Urinary bladder (tissue), 4 donors: ENCODE measurements at places on chromosomes 2 and 18. TPM values are rescaled to one million over a fixed set of nuclear protein-coding genes. Genes with fewer than 3 reads are reported as not detected.
A peak's percentile ranks its signal among the peaks of the same experiment; 100 is the strongest.

The FASTKD1 gene
- 46.1 TPM for total RNA-seq

DNA sequence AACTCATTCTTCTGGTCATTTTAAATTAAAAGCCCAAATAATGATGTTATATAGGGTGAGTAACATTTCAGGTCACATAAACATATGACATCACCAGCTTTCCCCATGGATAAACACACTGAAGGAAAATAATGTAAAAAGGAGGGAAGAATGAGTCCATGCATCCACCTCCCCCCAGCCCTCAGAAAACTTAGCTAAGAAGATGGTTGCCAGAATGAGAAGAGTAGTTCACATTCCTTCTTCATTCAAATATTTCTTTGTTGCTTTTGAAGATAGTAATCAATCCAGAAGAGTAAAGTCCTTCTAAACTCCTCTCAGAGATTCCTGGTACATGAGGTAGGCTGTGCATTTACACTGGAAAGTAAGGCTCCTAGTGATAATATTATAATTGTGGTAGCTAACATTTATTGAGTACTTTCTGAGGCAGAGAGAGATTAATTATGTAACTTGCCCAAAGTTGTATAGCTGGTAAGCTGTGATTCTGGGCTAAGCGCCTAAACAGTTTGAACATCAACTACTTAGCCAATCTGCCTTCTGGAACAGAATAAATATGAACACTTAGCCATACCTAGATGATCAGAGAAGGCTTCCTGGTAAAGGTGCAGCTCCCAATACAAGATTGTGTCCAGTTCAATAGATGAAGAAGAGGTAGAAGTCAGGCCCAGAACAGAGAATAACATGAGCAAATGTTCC is 256.7 kb upstream of the FN1 start:
- no peak for DNase-seq

DNA sequence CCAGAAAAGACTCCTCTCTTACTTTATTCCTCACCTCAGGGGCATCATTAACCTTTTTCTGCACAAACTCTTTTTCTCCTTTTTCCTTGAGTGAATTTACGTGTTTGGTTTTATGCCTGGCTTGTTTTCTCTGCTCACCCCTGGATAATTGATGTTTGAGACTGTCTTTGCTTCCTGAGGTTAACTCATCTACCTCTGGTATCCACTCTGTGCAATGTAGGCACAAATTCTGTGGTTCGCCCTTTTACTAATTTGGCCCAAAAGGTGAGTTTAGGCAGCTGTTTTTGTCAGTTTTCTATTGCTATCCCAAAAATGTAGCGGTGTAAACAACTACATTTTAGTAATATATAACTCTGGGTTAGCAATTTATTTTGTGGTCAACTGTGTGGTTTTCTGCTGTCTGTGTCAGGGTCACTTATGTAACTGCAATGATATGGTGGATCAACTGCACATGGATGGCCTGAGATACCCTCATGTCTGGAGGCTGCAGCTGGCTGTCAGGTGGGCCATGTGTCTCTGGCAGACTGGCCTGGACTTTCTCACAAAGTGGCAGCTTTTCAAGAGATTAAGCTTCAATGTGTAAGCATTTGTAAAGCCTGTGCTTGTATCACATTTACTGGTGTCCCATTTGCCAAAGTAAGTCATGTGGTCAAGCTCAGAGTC is 329.7 kb downstream of the FSIP2 start:
- DNase-seq, result no peak

The REG3A gene
- total RNA-seq, result not detected

GRCh38 chr2:138446043-138446442 is 55.5 kb upstream of the SPOPL start:
- no peak for DNase-seq

The RAX gene
- total RNA-seq, result not detected

The TEX44 gene
- total RNA-seq, result not detected

The SERPINB13 gene
- 1.7 TPM for total RNA-seq

- DNase-seq, result no peak
Measured at GRCh38 chr2:128606837-128607236, 288.2 kb upstream of the HS6ST1 start.

DNA sequence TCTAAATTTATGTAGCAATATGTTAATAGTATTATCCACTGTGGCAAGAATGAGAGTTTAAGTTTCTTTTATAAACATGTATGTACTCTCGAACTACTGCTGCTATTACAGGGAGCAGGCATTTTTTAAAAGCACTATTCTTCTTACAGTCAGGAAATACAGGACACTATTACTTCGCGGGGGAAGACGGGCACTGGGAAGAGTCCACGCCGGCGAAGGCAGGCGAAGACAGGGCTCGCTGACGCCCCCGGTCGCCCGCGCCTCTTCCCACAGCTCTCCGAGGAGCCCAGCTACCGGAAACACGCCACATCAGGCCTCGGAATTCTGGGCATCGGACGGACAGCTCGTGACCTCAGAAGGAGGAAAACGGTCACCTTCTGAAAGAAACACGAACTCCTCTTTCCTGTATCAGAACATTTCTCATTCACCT is 90.2 kb downstream of the FAM161A start:
- DNase-seq, result peak; percentile 66

The C1QL2 gene
- not detected for total RNA-seq

The DPP10 gene
- 12.4 TPM for total RNA-seq

The PHOSPHO2 gene
- total RNA-seq, result 15.8 TPM

The HOXD10 gene
- total RNA-seq, result 14.1 TPM

DNA sequence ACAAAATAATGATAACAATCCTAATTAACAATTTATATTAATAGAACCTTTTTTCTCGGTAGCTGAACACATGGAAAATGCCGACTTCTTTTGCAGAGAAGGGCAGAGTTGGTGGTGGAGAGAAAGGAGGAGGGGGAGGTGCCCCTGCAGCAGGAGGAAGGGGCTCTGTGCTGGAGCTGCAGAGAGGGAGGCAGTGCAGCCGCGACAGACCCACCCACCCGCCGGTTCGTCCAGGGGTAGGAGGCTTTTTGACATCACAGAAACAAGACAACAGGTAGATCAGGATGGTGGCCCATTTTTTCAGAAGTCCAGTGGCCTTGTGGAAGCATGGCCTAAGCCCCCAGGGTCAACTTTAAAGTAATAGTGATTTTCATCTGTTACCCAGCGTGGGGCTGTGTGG is 321.1 kb upstream of the SALL3 start:
- no peak for DNase-seq

DNA sequence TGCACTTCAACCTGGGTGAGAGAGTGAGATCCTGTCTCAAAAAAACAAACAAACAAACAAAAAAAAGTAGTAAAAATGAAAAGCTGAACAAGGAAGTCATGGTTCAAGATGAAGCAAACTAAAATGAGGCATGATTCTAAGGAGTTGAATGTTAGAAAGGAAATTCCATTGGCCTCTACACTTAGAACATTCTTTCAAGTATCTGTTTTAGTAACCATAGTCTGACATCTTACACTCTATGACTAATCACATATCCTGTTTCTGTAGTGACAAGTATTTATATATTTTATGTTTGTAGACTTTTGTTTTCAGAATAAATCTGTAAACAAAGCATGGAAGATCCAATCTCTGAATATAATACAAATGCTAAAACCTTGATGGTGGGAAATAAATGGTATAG is 164.1 kb downstream of the KIAA1328 start:
- DNase-seq, result no peak

DNA sequence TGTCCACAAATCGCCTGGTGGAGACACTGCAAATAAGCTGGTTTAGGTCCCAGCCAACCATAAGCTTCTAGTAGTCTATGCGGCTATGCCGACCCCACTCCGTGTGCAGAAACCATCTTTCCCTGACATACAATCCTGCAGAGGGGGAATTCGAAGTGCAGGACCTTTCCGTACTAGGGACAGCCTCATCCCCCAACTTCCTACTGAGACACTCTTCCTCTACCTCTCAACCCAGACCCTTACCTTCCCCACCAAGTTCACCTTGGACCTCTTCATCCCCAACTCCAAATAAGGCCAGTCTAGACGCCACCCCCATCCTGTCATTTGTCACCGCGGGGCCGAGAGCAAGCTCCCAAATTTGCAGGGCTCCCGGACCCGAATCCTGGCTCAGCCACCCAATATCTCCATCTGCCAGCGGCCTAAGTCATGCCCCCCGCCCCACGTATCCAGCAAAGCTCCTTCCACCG is 496 bp downstream of the SUCLG1 start:
- no peak for DNase-seq

The C2orf15 gene
- total RNA-seq, result 1.5 TPM

GRCh38 chr2:63790906-63791305 is 50.8 kb upstream of the UGP2 start:
- DNase-seq, result no peak

- no peak for DNase-seq
Measured at GRCh38 chr2:234025466-234025865, 25.0 kb upstream of the SPP2 start.

The ANKMY1 gene
- total RNA-seq, result 11.1 TPM

- no peak for DNase-seq
Measured at GRCh38 chr2:240898731-240899467, 2.9 kb upstream of the MAB21L4 start.

DNA sequence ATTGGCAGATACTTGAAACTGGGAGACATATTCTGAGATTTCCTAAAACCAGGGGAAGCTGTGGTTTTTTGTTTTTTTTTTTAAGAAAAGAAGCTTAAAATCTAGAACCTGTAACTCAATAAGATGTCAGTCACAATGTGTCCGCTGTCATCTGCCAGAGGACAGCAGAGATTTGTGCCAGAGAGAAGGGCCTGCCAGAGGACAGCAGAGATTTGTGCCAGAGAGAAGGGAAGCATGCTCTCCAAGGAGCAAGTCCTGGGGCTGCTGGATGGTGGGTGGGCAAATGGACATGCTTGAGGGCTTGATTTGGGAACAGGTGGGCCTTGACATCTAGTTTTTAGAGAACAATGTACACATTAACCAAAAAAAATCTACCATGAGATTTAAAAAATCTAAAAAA is 77.9 kb downstream of the CCDC93 start:
- no peak for DNase-seq

DNA sequence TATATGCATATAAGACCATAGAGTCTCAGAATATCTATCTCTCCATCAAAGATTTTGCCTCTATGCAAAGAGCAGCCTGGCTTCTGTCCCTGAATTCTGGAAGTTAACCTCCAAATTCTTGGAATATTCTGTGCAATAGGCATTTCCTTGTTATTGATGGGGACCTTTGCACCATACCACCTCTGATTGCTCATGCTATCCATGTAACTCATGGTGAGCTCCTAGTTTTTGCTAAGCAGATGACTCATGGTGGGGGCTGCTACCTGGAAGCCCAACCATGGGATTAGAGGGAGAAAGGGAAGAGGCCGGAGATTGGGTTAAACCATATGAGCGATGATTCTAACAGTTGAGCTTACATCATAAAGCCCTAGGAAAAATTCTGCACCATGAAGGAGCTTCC is 310.2 kb upstream of the FIGN start:
- no peak for DNase-seq
